ENCODE measurements at places on chromosomes 5 and 9. TPM values are rescaled to one million over a fixed set of nuclear protein-coding genes. Genes with fewer than 3 reads are reported as not detected.

The C5 gene
- total RNA-seq: 2.2 TPM

The SPINK1 gene
- not detected for total RNA-seq

The MAN1B1 gene
- total RNA-seq: 76.6 TPM

The PAIP2 gene
- 110 TPM for total RNA-seq

The FRMD3 gene
- 6.1 TPM for total RNA-seq

The TMEM215 gene
- not detected for total RNA-seq

The SPINK4 gene
- total RNA-seq: not detected

The FBP2 gene
- not detected for total RNA-seq

The ADGRV1 gene
- total RNA-seq: under 0.01 TPM

The HRH2 gene
- total RNA-seq: not detected

The PTPN3 gene
- total RNA-seq: 3.6 TPM

The INSL4 gene
- not detected for total RNA-seq

The HK3 gene
- total RNA-seq: not detected

The ERBIN gene
- 71.6 TPM for total RNA-seq

The AJM1 gene
- 1.0 TPM for total RNA-seq

The PIGO gene
- total RNA-seq: 18.0 TPM

The ROPN1L gene
- total RNA-seq: 0.68 TPM

The MCIDAS gene
- not detected for total RNA-seq

The COL23A1 gene
- total RNA-seq: 0.17 TPM

The TSLP gene
- under 0.01 TPM for total RNA-seq

The PCDHA3 gene
- 0.17 TPM for total RNA-seq

The MUSK gene
- total RNA-seq: not detected

The SPATA31A3 gene
- total RNA-seq: not detected
